ENCODE measurements at places on chromosomes 4 and X.

DNA sequence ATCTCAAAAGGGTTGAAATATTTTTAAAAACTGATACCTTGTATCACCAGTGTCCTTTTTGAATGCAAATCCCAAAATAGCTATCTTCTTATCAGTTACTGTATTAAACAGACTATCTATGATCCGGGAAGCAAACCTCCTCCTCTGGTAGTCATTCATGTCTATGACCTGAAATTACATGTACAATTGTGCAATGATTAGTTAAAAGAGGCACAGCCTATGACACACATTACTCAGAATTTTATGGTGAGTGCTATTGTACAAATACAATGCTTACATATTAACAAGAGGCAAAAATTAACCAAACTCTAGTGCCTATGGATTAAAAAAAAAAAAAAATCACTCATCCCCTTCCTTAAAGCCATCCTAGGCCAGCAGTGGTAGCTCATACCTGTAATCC lies 21.7 kb downstream of the UGDH start:
- DNase-seq = no peak

DNA sequence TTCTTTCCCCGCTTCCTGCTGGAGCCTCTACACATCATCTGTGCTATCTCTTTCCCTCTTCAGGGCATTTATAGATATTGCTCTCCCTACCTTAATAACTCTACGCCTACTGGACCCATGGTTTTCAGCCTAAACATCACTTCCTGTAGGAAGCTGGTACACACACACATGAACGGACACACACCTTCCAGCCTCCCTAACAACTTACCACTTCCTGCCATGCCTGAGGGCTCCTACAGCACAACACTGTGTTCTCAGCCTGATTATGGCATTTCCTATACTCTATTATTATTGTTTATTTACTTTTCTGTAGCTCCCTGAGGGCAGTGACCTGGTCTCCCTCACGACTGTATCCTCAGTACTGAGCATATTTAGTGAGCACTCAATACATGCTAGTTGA lies 163.6 kb upstream of the MAP3K15 start:
- no peak for DNase-seq

DNA sequence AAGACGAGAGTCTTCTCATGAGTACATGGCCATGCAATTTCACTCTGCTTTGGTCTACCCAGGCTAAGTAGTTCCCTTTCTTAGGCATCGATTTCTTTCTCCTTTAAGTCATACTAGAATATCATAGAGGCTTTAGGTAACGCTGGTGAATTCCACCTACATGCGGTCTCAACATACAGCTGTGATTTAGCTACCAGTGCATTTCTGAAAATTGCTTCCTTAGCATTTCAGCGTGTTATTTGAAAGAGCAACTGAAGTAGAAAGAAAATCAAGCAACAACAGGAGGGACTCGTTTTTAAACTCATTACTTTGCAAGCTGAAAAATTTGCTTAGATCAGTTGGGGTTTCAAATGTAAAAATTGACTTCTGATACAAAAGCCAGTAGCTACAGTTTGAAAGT lies 48.1 kb upstream of the RASGEF1B start:
- DNase-seq = no peak

DNA sequence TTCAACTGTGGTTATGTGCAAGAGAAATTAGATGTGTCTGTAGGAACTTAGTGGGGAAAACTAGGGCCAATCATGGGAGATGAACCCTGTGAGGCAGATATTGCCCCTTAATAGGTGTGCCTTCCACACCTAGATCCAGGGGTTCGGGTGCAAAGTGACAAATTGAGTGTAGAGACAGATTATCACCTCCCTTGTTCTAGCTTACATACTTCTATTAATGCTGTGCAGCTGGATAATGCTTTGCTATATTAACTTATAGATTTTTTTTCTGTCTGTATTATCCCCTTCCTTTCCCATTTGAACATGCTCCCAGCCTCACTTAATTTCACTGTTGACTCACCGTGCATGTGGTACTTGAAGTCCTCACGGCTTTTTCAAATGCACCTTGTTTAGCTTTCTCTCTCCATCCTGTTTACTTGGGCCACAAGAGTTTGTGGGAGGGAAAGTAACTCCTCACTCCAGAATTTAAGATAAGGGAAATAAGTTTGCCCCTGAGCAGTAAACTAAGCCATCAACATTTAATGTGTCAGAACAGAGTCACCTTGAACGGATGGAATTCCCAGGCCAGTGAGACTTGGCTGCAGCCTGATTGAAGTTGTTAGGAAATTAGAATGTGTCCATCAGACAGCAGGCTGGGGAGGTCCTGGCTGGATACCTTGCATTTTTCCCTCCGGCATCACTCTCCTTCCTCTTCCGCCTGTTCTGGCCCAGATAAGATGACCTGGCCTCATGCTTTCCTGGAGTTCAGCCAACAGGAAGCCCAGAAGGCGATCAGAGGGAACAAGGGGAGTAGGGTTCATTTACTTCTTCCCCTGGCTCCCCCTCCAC lies 478.4 kb downstream of the BCOR start:
- DNase-seq = no peak

DNA sequence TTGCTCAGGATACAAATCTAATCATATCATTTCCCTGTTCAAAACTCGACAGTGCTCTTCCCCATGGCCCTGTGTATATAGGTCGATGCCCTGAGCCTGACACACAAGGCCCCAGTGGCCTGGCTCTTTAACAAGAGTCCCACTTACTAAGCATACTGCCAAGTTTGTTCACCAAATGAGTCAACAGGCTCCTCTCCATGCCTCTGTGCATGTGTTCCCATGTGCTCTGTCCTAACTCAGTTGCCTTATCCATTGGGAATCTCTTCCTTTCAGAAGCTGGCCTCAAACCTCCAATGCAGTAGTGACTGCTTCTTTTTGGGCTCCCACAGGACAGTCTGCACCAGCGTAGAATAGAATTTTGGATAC lies 18.9 kb upstream of the CXCR3 start:
- no peak for DNase-seq

DNA sequence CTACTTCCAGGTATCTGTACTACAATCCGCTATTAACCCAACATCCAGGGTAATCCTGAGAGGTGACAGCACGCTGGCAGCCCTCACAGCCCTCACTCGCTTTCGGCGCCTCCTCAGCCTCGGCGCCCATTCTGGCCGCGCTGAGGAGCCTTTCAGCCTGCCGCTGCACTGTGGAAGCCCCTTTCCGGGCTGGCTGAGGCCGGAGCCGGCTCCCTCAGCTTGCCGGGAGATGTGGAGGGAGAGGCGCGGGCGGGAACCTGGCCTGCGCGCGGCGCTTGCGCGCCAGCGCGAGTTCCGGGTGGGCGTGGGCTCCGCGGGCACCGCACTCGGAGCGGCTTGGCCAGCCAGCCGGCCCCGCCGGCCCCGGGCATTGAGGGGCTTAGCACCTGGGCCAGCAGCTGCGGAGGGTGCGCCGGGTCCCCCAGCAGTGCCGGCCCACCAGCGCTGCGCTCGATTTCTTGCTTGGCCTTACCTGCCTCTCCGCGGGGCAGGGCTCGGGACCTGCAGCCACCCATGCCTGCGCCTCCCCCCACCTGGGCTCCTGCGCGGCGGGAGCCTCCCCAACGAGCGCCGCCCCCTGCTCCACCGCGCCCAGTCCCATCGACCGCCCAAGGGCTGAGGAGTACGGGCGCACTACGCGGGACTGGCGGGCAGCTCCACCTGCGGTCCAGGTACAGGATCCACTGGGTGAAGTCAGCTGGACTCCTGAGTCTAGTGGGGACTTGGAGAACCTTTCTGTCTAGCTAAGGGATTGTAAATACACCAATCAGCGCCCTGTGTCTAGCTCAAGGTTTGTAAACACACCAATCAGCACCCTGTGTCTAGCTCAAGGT lies 87.3 kb downstream of the PRSS12 start:
- DNase-seq = peak; percentile 47

- DNase-seq = no peak
These were observed 37.3 kb downstream of the TSC22D3 start for GRCh38 chrX:107738272-107738671.

DNA sequence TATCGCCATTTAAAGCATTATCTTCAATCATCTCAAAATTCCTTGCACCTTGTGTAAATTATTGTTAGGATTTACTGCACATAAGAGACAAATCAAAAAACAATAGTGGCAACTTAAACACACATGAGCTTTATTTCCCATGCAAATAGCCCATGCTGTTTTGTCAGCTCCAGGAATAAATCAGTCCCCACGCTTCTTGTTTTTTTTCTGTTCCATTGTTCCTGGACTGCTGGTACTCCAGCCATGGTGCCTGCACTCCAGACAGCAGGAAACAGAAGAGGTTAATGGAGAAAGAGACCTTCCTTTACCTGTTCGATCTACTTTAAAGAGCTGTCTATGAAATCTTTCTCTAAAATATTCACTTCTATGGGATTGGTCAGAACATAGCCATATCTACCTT lies 1515.7 kb upstream of the TENM3 start:
- no peak for DNase-seq

- no peak for DNase-seq
These were observed 124.2 kb downstream of the CAMK2D start for GRCh38 chr4:113637363-113637762.

GRCh38 chr4:99024481-99025275 lies 29.2 kb downstream of the METAP1 start:
- DNase-seq = no peak
